ENCODE measurements at places on chromosomes 2 and 18.

GRCh38 chr2:95260028-95261023 is 13.9 kb upstream of the PROM2 start:
- no peak for DNase-seq

DNA sequence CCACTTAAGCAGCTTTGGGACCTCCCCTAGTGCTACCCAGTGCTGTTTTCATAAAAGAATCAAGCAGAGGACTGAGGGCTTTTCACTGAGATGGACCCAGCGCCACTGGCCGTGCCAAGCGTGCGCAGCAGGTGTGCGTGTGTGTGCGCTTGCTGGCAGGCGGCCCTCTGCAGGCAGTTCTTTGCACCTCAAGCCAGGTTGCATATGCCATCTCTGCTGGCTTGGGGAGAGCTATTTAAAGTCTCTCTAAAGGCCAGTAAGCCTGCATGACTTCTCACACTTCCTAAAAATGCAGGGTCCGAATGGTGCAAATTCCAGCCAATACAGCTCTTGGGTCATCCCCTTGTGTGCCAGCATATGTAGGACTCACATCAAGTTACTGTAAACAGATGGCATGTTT is 255.5 kb downstream of the RNF152 start:
- DNase-seq, result no peak

DNA sequence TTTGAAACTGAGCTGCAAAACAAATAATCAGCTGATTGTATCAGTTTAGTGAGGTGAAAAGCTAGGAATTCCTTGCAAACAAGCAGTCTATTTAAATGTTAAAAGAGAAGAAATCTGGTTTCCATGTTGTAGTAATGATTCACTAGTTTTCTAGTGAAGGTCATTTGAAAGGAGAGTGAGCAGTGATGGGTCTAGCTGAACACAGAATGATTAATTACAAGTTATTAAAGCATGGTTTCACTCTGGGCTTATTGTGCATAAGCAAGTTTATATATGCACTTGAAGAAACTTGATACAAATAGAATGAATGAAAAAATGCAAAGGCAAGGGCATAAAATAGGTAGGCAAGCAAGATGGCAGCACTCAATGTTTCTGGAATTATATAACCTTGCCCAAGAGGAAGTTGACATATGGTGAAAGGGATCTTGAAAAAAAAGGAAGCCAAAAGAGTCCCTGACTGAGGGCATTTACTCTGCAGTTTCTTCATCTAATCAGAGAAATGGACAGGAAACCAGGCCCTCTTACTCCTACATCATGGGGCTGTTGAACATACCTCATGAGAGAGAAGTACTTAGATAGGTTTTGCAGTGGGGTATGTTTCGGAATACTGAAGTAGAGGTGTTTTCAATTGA is 53.2 kb downstream of the PLCL1 start:
- DNase-seq, result no peak

GRCh38 chr2:47520302-47520630 is 117.3 kb downstream of the MSH2 start:
- DNase-seq, result no peak

- no peak for DNase-seq
Observed at GRCh38 chr2:118319271-118319684, 231.0 kb downstream of the INSIG2 start.

DNA sequence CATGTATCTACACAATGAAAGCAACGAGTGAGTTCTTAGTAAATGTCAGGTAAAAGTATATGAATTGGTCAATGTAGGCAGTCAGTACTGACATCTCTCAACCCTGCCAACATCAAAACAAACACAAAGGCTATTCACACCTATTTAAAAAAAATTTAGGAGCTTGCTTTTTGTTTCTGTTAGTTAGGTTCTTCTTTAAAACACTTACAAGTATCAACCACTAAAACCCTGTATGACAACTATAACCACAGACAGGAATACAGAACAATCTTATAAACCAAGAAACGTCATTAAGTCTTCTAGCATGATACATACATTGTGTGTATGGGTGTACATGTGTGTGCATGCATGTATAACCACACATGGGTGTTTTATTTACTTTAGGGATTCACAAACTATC is 131.0 kb downstream of the TCF4 start:
- no peak for DNase-seq

DNA sequence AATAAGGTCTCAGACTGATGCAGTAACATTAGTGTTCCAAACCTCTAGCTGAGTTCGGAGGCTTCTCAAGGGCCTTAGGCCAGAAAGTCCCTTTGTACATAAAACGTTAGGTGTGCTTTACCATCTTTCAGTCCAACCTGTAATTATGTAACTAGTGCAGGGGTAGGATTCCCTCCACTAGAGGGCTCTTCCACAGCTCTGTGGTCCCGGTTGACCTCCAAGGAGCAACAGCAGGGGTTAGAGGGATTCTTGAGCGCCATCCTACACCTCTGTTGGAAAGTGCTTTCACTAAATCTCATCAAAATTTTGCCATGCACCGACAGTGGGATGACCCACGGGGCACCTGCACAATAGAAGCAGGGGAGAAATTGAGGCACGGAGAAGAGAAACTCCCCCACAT is 155.8 kb upstream of the LRP1B start:
- no peak for DNase-seq

DNA sequence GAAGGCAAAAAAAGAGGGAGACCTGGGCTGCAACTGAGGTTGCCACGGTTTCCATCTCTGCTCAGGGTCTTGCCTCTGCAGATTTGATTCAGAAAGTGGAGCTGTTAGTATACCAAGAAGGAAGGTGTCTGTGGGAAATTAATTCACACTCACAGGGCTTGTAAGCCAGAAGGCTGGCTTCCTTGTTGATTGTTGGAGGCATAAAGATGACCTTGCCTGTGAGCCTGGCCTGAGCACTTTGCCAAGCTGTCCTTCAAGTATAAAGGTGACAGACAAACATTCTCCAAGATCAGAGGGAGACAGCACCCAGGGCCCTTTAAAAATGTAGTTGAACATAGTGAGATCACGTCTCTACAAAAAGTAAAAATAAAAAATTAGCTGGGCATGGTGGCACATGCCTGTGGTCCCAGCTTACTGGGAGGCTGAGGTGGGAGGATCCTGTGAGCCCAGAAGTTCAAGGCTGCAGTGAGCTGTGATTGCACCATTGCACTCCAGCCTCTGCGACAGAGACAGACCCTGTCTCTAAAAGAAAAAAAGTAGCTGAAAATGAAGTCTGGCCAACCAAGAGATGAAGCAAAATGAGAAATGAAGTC is 91.2 kb upstream of the UXS1 start:
- DNase-seq, result no peak

DNA sequence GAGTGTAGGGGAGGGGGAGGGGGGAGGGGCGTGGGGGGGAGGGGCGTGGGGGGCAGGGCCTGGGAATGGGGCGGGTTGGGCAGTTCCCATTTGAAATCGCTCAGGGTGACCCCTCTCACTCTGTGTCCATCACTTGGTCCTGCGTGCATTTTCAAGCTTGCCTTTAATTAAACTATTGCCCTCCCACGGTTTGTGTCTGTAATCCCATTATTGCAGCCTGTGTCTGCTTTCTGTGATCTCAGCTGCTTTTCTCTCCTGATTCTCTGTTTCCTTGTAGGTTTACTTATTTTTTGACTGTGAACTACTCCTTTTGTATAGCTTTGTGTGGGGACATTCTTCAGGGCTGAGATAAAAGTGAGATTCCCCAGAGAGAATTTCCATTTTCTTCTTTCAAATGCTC is 1.3 kb downstream of the DCDC2C start:
- DNase-seq, result no peak

DNA sequence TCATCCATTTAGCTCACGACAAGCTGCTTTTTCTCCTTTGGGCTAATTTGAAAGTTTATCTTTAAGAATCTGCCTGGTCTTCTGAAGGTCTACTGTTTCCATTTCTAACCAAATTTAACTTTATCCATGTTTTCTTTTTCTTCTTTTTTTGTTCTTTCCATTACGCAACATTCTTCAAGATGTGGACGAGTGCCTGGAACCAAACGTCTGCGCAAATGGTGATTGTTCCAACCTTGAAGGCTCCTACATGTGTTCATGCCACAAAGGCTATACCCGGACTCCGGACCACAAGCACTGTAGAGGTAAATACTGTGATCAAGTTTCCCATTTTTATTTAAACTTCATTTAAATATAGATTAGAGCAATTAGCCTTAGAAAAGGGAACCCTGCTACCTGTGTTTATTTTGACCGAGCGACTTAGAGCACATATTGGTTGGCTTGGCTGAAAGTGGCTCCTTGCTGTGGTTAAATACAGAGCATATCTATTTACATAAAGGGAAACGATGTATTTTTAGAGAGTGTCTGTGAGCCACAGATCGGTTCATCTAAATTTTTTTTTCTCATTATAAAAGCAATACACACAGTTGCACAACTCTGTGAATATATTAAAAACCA is 183.4 kb upstream of the RASGRP3 start:
- no peak for DNase-seq

- DNase-seq, result no peak
Observed at GRCh38 chr2:54668711-54669110, 54.8 kb upstream of the EML6 start.

DNA sequence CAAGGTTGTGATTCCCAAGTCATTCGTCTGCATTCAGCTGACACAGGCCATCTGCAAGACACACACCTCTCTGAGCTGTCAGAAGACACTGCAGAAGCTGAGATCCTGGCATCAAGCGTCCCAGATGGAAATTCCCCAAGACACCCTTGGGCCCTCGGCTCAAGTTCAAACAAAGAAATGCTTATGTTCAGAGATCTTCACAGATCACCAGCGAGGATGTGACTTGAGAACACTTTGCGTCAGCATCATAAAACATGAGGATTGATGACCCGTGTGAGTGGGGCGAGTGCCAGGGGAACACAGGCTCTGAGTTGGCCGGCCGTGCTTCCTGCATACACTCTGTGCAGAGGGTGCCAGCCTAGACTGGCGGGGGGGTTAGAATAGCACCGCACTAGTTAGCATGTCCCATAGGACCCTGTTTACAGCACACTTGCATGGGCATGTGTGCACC is 36.8 kb downstream of the KCNIP3 start:
- DNase-seq, result no peak

- DNase-seq, result no peak
Observed at GRCh38 chr2:190396271-190396670, 11.9 kb upstream of the MFSD6 start.

- no peak for DNase-seq
Observed at GRCh38 chr2:201260302-201260800, at the start of gene CASP8. Gene CASP8 (plus strand): TSS chr2:201260536. CDS start chr2:201266487, 5,951 bp downstream.

GRCh38 chr2:214481204-214481603 is 70.3 kb downstream of the VWC2L start:
- no peak for DNase-seq

DNA sequence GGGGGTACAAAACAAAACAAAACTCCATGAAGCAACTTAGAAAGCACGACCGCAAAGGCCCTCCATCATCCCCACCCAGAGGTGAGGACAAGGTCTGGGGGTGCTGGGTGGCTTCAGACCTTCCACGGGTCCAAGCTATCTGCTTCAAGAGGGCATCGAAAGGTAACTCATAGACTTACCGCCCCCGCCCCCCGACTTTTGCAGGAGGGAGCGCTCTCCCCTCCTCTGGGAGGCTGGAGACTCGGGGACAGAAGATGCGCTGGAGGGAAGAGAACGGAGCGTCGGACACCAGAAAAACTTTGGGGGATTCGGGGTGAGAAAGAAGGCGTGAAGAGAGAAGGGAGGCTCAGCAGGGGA is 300 bp upstream of the STON1 start:
- no peak for DNase-seq

DNA sequence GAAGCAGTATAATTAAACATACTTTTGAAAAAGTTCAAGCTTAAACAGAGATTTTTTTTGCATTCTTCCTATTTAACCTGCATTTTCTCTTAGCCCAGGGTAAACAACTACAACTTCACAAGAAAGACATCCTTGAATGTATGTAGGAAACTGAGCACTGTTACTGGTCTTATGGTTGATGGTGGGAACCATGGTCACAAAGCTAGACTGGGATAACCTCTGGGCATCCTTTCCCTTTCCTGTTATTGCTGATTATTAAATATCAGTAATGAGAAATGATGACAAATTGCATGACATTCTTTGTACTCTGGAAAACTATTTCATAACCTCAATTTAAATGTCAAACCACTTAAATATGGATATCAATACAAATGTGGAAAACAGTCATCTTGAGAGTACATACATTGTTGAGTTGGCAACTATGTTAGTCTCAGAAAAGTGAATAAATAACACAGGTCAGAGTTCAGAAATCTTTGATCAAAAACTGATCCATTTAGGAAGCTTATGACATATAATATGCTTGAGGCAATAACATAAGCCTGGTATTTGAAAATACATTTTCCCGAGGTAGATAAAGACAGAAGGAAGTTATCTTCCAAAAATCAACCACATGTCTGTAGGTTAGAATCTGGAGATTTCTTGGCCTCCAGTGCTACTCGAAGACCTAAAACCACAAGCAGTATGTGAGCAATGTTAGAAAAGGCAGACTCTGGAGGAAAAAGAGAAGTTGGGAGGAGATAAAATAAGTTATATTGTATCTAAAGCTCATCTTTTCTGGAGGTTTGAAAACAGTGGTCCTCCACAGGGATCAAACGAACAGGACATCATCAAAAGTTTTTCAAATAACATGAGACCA is 65.2 kb upstream of the ST8SIA5 start:
- DNase-seq, result no peak

GRCh38 chr2:86520153-86520552 is 43.1 kb downstream of the CHMP3 start:
- DNase-seq, result no peak

DNA sequence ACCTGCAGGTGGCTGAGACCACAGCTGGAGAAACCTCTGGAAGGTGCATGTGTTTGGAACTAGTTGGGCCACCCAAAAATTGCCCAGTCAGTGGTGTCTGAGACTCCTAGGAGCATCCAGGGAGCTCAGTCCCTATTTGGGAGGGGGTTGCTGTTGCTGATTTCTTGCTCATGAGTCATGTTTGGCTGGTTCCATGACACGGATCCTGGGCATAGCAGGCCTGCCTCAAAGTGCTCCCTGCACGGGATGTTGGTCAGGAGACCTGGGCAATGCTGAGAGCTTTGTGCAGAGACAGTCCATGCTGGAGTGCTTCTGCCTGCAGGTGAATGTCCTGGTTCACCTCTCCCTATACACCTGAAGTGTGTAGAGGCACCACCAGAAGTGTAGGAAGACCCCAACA is 194.2 kb downstream of the GLI2 start:
- DNase-seq, result no peak

- no peak for DNase-seq
Observed at GRCh38 chr2:169275696-169276444, 86.5 kb downstream of the LRP2 start.

GRCh38 chr2:13056259-13056843 is 339.6 kb downstream of the TRIB2 start:
- DNase-seq, result peak; percentile 13

DNA sequence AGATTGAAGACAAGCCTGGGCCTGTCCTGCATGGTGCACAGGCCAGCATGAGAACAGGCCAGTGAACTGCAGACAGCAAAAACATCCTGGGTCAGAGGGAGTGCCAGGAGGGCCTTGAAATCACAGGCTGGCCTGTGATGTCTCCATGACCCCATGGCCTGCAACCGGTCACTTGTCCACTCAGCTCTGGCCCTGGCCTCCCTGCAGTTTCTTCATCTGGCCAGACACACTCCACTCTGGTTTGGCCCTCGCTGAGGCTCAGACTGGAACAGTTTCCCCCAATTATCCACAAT is 12.6 kb downstream of the CYRIA start:
- DNase-seq, result no peak
